ENCODE measurements at places on chromosomes 6 and 20.

- no peak for DNase-seq
These were observed 189.7 kb upstream of the PMEPA1 start for GRCh38 chr20:57899554-57899953.

DNA sequence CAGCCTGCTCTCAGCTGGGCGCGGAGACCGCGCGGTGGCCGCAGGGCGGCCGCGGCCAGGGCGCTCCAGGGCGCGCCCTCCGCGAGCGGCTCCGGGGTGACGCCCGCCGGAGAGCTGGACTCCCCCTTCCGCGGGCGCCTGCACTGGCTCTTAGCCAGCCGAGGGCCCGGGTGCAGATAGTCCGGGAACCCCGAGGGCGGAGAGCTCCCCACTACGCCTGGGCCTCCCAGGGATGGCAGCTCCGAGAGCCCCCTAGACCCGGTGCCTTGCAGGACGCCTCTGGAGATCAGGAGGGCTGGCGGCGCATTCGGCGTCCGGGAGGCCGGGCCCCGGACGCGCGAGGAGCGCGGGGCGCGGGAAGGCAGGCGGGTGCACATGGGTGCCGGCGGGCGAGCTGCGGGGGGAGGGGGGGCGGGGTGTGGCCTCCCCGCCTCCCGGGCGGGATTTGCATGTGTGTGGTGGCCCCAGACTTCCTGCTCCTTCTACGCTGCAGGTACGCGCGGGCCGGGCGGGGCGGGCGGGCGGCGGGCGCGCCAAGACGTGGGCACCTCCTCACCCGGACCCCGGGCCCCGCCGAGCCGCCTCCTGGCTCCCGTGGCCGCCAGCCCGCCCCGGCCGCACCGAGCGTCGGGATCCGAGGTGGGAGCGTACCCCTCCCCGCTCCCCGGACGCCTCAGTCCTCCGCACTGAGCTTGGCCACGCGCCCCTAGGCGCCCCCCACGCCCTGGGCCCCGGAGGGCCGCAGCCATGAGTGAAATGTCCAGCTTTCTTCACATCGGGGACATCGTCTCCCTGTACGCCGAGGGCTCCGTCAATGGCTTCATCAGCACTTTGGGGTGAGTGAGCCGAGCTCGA lies at the start of gene ITPR3:
TSS of gene ITPR3 (plus strand) at position 467 of the 855 bp plus-strand sequence. CDS start at position 748, 281 bp downstream.
- no peak for DNase-seq

DNA sequence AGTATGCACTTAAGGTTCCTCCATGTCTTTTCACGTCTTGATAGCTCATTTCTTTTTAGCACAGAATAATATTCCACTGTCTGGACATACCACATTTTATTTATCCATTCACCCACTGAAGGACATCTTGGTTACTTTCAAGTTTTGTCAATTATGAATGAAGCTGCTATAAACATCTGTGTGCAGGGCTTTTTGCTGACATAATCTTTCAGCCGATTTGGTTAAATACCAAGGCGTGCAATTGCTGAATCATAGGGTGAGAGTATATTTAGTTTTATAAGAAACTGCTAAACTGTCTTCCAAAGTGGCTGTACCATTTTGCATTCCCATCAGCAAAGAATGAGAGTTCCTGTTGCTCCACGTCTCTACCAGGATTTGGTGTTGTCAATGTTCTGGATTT lies 44.9 kb upstream of the PHACTR2 start:
- DNase-seq = no peak

DNA sequence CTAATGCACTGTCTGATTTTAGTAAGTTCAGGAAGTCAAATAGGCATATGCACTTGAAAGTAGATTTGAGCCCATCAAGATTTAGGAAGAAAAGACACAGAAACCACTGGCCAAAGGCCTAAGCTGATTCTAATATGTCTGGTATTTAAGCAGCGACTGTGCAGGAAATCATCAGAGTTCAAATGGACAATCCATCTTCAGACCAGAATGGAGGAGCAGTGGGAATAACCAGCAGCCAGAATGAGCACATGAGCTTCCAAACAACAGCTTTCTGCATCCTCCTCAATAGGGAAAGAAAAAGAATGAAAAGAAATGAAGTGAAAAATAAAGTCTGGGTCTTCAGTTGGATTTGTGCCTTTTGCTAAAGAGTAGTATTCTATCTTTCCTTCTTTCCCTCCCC lies 50.6 kb downstream of the SOD2 start:
- DNase-seq = no peak

DNA sequence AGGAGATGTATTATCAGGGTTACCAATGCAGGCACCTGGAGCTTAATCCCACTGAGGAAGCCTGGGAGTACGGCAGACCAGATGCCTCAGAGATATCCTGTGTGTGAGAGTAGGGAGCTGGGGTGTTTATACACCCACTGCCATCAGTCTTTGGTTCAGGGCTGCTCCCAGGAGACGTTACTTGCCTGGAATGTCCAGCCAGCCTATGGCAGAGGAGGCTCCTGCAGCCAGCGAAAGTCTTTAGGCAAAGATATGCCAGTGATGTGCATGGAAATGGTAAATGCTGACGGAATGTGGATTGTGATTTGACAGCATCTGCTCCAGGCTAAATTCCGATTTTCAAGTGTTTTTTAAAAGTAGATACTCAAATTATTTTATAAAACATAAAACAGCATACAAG lies 282.0 kb downstream of the BTBD3 start:
- no peak for DNase-seq

GRCh38 chr20:25859649-25860530 lies 163.2 kb upstream of the ZNF337 start:
- DNase-seq = peak; percentile 84

- DNase-seq = no peak
These were observed 21.1 kb downstream of the PNPLA1 start for GRCh38 chr6:36290668-36291620.

- no peak for DNase-seq
These were observed 83.1 kb downstream of the VEGFA start for GRCh38 chr6:43853066-43853650.

DNA sequence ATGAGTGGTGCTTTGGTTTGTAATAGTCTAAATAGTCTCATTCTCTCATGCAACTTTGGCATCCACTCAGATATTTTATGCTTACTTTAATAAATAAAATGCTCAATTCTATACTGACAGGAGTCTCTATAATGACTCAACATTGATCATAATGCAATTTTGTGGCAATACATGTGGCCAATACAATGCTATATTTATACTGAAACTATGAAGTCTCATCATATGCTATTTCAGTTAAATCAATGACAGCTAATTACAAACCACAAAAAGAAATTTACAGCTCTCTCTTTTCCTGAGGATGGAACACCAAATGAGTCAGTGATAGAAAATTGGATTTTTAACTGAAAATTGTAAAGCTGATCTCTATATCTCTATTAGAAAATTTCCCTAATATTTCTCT lies 77.1 kb downstream of the WASF1 start:
- DNase-seq = no peak

DNA sequence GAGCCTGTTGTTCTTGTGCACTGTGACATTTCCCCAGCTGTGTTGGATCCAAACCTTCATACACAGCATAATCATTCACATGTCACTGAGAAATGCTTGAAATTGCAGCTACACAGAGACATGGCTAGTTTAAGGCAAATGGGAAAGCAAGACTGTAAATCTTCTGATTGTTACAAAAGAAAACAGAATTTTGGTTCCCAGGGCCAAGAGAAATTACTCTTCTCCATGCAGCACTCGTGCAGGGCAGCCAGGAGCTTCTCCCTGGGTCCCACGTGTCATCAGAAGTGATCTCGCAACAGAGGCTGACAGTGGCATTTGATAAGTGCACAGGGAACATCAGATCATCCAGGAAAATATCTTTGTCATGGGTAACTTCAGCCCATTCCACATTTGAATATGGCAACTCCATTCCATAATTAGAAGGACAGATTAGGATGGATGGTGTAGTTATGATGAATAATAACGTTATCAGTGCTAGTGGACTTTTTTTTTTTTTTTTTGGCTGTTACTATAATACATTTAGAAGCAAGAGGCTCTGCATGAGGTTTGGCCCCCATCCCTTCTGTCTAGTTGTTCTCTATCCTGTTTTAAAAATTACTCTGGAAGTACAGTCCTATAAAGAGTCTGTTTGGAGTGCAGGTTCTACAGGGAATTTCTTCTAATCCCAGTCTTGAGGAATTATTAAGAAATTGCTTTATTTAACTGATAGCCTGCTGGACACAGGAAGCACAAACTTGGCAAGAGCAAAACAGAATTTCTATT lies 571.0 kb upstream of the NOX3 start:
- no peak for DNase-seq

DNA sequence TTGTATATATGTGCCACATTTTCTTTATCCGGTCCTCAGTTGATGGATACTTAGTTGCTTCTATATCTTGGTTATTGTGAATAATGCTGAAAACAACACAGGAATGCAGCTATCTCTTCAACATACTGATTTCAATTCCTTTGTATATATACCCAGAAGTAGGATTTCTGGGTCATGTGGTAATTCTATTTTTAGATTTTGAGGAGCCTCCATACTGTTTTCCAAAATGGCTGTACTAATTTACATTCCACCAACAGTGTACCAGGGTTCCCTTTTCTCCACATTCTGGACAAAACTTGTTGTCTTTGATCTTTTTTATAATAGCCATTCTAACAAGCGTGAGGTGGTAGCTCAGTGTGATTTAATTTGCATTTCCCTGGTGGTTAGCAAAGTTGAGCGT lies 1.6 kb downstream of the SIRT5 start:
- no peak for DNase-seq

DNA sequence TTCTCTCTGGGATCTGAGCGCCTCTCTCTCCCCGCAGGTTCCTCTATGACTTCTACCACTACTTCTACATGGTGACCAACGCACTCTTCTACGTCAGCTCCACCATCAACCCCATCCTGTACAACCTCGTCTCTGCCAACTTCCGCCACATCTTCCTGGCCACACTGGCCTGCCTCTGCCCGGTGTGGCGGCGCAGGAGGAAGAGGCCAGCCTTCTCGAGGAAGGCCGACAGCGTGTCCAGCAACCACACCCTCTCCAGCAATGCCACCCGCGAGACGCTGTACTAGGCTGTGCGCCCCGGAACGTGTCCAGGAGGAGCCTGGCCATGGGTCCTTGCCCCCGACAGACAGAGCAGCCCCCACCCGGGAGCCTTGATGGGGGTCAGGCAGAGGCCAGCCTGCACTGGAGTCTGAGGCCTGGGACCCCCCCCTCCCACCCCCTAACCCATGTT lies 36.3 kb upstream of the MRGBP start:
- DNase-seq = no peak

DNA sequence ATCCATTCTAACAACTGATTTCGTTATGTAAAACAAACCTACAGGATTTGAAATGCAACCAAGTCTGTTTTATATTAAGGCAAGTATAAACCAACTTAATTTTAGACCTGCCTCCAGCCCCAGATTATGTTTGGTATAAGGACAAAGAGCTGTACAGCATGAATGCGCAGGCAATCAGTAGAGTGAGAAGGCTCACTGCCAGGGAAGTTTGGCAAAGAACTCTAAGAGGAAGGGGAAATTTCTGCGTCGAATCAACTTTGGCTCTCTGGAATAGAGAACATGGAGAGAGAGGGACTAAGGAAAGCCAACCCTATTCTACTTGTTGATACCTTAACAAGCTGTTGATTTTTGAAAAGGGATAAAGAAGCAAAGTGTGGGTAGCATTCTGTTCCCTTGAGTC lies 96.9 kb upstream of the FOXO3 start:
- DNase-seq = peak; percentile 11

GRCh38 chr20:43977252-43977651 lies 62.6 kb downstream of the TOX2 start:
- DNase-seq = no peak

- DNase-seq = no peak
These were observed 152.6 kb downstream of the DNAH8 start for GRCh38 chr6:38867726-38868125.

GRCh38 chr20:47127999-47128398 lies 228.5 kb downstream of the ZMYND8 start:
- no peak for DNase-seq

DNA sequence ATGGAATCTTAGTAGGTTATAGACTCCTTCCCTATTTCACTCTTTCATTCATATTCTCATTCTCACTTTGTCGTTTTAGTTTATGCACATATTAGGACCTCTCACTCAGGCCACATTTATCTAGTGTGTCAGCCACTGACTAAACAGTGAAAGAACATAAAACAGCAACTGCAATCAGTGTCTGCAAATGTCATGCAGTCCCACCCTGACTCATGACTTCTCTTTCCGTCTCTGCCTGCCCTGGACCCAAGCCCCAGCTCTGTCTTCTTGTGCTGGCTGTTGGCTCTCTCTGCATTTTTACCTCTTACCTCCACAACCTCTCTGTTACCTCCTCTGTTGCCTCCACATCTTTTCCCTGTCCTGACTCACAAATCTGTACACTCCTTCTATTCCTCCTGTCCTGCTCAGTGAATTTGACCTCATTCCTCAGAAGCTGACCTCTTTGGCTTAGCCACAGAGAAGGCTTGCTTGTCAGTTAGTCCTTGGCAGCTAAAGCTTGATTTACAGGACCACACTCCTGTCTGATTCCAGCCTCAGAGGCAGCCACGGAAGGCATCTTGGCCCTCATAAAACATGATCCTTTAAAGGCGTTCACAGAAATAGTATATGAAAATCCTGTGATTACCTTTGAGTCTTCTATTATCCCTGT lies 247.6 kb downstream of the PKHD1 start:
- no peak for DNase-seq

GRCh38 chr6:111687652-111688051 lies 82.0 kb upstream of the TRAF3IP2 start:
- DNase-seq = no peak

DNA sequence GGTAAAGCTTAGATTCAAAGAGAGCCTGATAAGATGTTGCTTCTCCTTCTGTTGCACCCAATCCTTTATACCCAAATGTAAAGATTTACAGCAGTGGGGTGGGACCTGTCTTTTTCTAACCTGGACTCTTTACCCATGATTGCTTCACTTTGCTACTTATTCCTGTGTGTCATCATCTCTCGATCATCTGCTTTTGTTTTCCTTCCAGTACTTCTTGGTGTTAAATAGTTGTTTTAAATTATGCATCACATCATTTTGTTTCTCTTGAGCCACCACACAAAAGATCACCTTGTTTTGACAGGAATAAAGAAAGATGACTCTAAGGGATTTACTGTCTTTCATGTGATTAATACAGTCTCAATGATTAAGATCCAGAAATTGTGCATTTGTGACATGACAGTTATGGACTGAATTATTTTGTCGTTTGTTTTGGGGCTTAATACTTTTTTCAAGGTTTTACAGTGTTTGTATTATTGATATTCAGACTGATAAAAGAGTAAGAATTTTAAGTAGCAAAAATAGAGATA lies 123.1 kb downstream of the CDKAL1 start:
- DNase-seq = no peak

All from anterior cingulate cortex (tissue), 58 donors.